Ecto neural progenitor cell (in vitro differentiated cells): ENCODE measurements at places on chromosomes 3 and 15.
A peak's percentile ranks its signal among the peaks of the same experiment; 100 is the strongest.

DNA sequence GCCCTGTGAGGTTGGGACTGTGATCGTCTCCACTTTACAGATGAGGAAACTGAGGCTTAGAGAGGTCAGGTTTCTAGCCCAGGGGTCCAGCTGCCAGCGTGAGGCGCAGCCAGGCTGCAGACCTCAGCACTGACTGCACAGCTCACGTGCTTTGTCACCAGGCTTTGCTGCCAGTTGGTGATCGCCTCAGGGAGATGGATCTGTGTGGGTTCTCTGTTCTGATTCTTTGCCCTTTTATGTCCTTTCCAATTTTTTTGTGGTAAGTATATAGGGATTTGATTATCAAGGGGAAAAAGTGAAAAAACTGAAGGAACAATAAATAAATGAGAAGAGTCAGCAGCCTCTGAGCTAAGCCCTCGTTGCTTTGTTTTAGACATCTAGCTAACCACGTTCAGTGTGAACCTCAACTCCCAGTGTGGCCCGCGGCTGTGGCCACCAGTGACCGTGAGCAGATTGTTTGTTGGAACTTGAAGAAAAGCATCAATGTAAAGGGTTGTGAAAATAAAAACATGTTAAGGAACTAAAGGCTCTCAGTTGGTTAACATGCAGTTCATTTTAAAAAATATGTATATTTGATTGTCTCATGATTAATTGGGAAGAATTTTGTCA, 117.6 kb downstream of the PDE8A start:
- no peak for DNase-seq

- DNase-seq, result no peak
These were observed 110.9 kb downstream of the COL6A6 start for GRCh38 chr3:130627882-130628281.

- DNase-seq, result peak; percentile 66
These were observed 20.6 kb downstream of the DCUN1D1 start for GRCh38 chr3:182959474-182960350.

DNA sequence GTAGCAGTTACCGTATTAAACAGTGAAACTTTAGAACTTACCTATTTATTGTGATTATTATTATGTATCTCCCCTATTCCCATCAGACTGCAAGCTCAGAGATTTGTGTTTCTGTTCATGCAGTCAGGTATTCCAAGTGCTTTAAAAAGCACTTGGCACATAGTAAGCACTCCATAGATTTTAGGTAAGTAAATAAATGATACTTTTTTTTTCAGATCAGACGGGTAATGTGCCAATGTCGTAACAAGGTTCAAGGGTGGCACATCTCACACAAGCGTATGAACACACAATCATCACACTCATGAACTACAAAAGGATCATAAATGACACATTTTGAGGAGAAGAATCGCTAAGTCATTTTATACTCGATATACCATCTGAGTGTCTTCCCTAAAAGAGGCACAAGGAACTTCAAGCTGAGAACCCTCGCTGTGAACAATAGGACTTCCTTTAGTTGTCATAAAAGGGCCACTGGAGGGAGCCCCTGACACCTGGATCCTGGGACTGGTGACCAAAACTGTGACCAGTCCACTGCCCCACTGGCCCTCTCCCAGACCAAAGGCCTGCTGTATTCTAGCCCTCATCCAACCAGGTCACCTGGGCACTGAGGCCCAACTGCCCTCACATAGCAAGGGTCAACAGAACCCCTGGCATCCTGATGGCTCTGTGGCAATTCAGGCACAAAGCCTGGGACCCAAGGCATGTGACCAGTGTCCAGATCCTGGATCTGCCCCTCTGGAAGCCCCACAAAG, 32.1 kb downstream of the KIF9 start:
- DNase-seq, result no peak

- no peak for DNase-seq
These were observed 204.9 kb downstream of the TIGIT start for GRCh38 chr3:114498539-114499370.

DNA sequence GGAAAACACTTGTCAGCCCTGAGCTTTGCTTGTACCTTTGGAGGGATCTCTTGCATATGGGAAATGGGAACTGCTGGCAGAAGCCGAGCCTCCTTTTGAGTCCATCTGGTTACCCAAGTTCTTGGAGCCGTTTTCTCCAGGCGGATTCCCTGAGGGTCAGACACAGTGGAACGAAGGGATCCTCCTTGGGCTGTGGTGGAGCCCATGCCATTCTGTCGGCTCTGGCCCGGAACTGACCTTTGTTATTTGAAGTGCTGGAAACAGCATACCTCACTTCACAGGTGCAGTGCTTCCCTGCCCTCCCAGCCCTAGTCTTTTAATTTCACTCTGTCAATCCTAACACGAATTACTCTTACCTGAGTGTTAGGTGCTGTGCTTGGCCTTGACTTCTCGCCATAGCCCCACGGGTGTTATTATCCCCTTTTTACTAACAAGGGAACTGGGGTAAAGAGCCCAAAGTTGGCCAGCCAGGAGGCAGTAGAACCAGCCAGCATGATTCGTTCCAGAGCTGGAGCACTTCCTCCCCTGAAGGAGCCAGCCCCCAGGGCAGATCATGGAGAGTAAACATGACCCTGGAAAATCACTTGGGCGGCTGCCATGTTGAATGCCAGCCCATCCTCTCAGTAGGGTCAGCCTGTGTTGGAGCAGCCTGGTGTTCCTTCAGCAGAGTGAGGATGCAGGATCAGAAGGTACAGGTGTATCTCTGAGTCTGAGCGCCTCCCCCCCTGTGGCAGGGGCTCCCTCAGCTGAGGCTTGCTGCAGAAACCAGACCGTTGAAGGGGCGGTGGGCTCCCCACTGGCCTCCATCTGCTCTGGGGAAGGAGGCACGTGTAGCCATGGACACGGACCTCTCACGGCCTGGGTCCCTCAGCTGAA, 143.2 kb downstream of the DNAJB8 start:
- DNase-seq, result peak; percentile 39

- no peak for DNase-seq
These were observed 210.7 kb upstream of the UBE2E1 start for GRCh38 chr3:23594894-23595670.

GRCh38 chr3:15796331-15796730, 1.4 kb downstream of the ANKRD28 start:
- no peak for DNase-seq

GRCh38 chr3:155173771-155174170, 93.7 kb downstream of the MME start:
- DNase-seq, result no peak

GRCh38 chr3:135739779-135740178, 225.7 kb upstream of the PPP2R3A start:
- no peak for DNase-seq

DNA sequence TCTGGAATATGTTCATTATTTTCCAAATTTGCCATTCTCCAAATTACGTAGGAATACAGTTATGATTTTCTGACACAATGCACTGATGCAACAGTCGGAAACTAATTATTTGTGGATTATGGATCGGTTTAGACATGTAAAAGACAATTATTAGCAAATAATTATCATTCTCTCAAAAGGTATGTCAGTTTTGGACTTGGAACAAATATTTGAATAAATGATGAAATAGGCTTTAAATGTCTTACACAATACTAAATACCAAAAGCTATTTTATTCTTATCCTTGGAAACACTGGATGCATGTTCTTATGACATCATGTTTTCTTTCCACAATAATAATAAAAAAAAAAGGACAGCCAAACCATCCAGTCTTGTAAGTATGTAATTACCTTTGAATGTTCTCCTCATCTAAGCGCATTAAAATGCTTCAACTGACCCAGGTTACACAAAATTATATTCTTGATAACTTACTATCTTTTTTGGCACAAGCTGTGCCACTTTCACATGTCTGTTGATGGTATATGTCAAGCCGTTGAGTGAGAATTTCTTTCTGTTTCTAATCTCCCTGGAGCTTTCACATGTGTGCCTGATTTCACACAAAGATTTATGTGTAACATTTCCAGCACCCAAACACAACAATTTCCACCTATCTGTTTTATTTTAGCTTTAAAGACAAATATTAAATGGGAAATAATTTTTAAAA, 238.5 kb upstream of the ZNF385D start:
- DNase-seq, result no peak

DNA sequence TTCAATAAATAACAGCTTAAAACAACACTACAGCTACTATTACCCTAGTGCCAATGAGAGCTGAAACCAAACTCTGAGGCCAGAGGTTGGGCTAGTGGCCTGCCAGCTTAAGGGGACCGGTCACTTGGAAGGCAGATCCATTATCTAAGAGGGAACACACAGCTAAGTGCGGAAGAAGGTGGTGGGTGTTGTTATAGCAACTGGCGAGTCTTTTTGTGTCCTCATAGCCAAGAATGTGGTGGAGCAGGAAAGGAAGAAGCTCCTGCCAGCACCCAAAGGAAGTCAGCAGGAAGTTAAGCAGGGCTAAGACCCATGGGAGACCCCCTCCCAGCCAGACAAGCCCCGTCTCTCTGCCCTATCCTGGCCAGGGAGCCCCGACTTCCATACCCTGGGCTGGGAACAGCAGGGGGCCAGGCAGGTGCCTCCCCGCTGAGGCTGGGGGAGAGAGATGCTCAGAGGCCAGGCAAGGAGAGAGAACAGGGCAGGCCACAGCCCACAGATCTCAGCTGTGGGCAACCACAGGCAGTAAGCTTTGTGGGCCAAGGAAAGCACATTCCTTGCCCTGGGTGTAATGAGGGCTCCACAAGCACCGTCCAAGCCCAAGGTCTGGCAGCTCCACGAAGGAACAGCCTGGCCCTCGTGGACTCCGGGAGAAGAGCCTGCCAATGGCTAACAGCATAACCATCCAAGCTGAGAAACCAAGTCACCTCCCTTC, 34.0 kb upstream of the HRH1 start:
- no peak for DNase-seq

- no peak for DNase-seq
These were observed 229.7 kb downstream of the ADAMTS17 start for GRCh38 chr15:100112061-100112420.

DNA sequence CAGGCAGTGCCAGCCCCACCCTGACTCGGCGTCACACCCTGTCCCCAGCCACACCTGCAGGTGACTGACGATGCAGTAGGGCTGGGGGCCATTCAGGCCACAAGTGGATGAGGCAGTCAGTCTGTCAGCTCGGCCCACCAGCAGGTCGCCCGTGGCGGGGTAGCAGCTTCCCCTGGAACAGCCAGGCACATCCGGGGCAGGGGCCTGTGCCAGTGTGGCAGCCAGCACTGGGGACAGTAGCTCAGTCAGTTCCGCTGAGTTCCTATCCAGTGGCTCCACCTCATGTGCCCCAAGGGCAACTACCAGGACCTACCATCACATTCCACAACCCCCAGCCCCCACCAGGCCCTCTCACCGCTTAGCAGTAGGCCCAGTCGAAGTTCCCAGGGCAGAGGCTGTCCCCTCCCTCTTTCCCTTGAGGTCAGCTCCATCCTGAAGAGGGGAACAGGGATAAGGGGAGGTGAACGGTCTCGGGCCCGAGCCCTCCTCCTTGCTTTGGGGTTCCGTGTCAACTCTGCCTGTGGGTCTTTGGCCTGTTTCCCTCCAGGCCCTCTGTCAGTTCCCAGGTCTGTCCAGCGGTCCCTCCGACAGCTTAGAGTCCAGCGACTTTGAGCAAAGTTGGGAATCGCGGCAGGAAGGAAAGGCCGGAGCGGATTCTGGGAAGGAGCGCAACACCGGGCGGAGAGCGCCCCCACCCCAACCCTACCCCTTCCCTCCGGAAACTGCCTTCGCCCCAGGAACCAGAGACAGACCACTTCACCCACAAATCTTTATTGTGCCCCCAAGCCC, at the start of gene LAMB2:
Gene LAMB2, minus strand, starts transcription at position 614 of the 789 bp plus-strand sequence. Its CDS starts 183 bp downstream, at position 431.
- peak; percentile 86 for DNase-seq

GRCh38 chr3:12070098-12070497, 65.9 kb downstream of the SYN2 start:
- DNase-seq, result no peak

DNA sequence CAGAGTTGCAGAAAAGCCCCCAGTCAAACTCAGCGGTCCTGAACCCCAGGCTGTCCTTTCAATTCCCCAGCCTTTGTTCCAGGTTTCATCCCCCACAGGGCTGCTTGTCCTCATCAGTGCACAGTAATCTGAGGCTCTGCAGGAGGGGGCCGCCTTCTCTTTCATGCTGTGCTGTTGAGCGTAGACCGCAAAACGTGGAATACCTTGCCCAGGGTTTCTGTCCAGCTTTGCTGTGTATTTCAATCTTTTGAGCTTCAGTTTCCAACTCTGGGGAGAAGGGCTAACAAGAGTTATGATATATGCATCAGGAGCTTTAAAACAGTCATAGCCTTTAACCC, 64.8 kb downstream of the FAM43A start:
- peak; percentile 79 for DNase-seq

DNA sequence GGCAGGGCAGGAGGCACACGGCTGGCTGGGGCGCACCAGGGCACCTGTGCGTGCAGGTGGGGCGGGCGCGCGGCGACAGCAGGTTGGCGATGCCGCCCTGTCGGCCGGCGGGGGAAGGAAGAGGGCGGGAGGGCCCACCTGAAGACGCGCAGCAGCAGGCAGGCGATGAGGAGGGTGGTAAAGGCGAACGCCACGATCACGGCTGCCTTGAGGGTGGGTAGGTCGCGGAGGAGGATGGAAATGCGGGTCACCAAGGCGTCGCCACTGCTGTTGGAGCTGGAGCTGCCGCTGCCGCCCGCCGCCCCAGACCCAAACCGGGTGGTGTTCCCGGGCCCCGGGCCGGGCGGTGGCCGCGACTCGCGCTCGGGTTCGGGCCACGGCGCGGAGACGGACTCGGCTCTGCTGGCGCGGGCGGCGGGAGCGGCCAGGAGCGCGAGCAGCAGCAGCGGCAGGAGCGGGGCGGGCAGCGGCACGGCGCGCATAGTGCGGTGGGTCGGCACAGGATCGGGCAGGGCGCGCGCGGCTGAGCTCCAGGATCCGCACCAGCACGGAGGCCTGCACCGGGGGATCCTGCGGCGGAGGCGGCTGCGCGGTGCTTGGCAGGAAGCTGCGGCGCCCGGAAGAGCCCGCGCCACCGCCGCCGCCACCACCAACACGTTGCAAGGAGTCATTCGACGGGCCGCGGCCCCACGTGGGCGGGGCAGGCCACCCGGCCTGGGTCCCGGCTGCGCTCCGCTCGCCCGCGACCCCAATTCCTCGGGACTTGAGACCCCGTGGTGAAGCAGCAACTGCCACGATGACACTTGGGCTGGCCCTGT, at the start of gene FAM174B:
Gene FAM174B, minus strand, starts transcription at position 598 of the 818 bp plus-strand sequence.
- DNase-seq, result peak; percentile 77

DNA sequence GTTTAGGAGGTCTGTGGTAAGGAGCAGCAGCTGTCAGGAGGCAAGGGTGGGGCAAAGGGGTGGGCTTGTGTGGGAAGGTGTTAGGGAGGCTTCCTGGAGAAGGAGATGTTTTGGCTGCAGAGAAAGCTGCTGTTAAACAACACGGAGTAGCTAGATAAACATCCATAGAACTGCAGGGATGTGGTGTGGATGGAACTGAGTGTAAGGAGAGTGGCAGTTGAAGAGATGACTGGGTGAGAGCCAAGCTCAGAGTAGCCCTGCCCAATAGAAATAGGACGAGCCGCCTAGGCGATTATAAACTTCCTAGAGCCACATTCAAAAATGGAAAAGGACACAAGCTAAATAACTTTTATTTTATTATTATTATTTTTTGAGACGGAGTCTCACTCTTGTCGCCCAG, 19.9 kb downstream of the RPLP1 start:
- no peak for DNase-seq
